ENCODE measurements at places on chromosomes 3 and 15. TPM values are rescaled to one million over a fixed set of nuclear protein-coding genes. Genes with fewer than 3 reads are reported as not detected.

GRCh38 chr15:63362196-63362595, 19.4 kb downstream of the CA12 start:
- no peak overlapping the region for H3K4me3 ChIP-seq
- no peak for DNase-seq
- H3K27ac ChIP-seq, result no peak overlapping the region
- no peaks in the 10 kb centered on the region for H3K27me3 ChIP-seq
- no peaks in the 10 kb centered on the region for H3K36me3 ChIP-seq

- DNase-seq, result no peak
- no peak overlapping the region for H3K4me3 ChIP-seq
Measured at GRCh38 chr3:165852711-165853110, 15.5 kb upstream of the BCHE start.

GRCh38 chr15:31377030-31377429, 50.4 kb downstream of the KLF13 start:
- peaks cover 41% of the 10 kb centered on the region for H3K4me1 ChIP-seq
- H3K36me3 ChIP-seq, result no peaks in the 10 kb centered on the region
- H3K27ac ChIP-seq, result no peak overlapping the region

DNA sequence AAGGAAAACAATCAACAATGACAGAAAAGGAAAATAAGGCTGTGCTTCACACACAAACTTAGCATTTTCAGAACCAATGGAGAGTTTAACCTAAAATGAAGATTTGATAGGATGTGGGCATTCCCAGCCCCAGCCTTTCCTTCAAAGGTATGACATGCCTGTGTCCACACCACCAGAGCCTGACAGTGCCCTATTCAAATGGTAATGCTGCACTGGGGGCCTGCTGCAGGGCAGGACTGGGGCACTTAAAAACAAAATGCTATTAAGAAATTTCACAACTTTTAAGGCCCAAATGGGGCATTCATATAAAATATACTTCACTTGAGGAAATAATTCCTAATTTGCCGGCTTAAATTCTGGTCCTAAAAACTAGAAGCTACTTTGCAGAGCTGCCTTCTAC, 30.9 kb upstream of the TKT start:
- no peaks in the 10 kb centered on the region for H3K4me1 ChIP-seq
- H3K36me3 ChIP-seq, result no peaks in the 10 kb centered on the region
- H3K27me3 ChIP-seq, result no peaks in the 10 kb centered on the region
- no peak overlapping the region for H3K27ac ChIP-seq
- no peak for DNase-seq

GRCh38 chr3:189632242-189632641, 1.1 kb downstream of the TP63 start:
- H3K27me3 ChIP-seq, result no peaks in the 10 kb centered on the region
- peak overlapping the region; percentile 84 for H3K27ac ChIP-seq
- DNase-seq, result no peak
- peak overlapping the region; percentile 58 for H3K4me3 ChIP-seq
- no peaks in the 10 kb centered on the region for H3K36me3 ChIP-seq

DNA sequence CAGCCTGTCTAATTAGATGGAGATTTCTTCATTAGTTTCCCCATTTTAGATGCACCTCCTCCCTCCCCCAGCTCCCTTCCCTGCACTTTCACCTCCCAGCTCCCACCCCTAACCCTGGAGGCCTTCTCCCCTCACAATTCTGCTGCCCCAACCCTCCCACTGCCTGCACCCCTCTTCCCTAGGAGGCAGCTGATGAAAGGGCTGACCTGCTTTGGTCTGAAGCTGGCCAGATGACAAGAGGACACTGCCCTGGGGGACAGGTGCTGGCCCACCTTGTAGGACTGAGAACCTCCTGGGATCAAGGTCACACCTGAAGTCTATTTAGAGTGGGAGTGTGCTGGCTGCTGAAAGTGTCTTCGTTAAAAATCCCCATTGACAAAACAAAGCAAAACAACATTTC, 259.4 kb downstream of the TLE3 start:
- no peaks in the 10 kb centered on the region for H3K4me1 ChIP-seq
- H3K4me3 ChIP-seq, result no peak overlapping the region
- no peak overlapping the region for H3K27ac ChIP-seq
- H3K36me3 ChIP-seq, result no peaks in the 10 kb centered on the region

DNA sequence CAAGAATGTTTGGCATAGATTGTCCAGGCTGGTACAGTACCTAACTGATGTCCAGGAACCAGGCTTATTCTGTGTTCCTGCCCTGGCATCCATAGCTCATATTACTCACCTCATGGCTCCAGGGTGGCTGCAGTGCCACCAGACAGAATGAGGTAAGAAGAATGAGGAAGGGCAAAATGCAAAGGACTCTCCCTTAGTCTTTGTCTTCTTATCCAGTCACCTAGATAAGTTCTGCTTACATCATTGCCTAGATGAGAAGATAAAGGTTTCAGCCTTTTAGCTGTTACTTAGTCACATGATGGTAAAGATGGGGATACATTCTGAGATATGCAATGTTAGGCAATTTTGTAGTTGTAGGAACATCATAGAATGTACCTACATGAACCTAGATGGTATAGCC, 45.8 kb downstream of the CHP1 start:
- no peaks in the 10 kb centered on the region for H3K27me3 ChIP-seq
- DNase-seq, result no peak
- H3K4me3 ChIP-seq, result no peak overlapping the region
- peaks cover 60% of the 10 kb centered on the region for H3K36me3 ChIP-seq

DNA sequence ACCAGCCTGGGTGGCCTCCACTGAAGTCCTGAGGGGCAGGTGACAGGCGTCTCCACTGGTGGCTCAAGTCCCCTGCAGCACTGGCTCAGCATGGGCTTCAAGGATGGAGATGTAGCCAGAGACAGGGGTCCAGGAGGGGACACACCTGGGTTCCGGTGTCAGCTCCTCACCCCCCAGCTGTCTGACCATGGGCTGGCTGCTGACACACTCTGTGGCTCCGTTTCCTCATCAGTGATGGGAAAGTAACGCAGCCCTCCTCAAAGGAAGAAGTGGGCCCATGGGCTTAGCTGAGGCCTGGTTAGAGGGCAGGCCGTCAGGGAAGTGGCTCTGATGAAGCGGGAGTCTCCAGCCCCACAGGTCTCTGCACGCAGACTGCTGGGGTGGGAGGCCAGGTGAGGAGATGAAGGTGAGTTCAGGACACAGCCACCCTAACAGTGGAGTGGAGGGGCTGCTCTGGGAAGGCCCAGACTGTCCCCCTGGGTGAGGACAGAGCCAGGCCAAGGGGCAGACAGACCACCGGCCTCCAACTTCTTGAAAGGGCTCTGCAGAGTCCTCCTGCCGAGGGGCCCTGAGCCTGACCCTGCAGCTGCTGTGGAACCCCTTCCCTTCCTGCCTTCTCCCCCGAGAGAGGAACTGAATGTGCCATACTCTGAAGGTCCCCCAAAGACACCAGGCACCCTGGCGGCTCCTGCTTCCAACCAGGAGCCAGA, 24.0 kb downstream of the PSTPIP1 start:
- H3K27me3 ChIP-seq, result no peaks in the 10 kb centered on the region
- peak; percentile 11 for DNase-seq
- no peak overlapping the region for H3K4me3 ChIP-seq
- H3K36me3 ChIP-seq, result no peaks in the 10 kb centered on the region
- no peak overlapping the region for H3K27ac ChIP-seq
- H3K4me1 ChIP-seq, result no peaks in the 10 kb centered on the region

GRCh38 chr3:156037356-156037755, 83.0 kb upstream of the KCNAB1 start:
- H3K36me3 ChIP-seq, result no peaks in the 10 kb centered on the region
- no peak overlapping the region for H3K4me3 ChIP-seq
- H3K4me1 ChIP-seq, result no peaks in the 10 kb centered on the region
- no peaks in the 10 kb centered on the region for H3K27me3 ChIP-seq
- DNase-seq, result no peak

DNA sequence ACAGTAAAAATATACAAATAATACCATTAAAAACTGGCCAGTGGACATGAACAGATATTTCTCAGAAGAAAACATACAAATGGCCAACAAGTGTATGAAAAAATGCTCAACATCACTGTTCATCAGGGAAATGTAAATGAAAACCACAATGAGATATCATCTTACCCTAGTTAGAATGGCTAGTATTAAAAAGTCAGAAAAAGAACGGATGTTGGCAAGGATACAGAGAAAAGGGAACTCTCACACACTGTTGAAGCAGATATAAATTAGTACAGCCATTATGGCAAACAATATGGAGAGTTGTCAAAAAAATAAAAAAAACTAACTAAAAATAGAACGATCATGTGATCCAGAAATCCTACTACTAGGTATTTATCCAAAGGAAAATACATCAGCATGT, 222.7 kb upstream of the NAALADL2 start:
- DNase-seq, result no peak
- no peaks in the 10 kb centered on the region for H3K4me1 ChIP-seq
- no peaks in the 10 kb centered on the region for H3K36me3 ChIP-seq
- H3K4me3 ChIP-seq, result no peak overlapping the region
- no peak overlapping the region for H3K27ac ChIP-seq
- no peaks in the 10 kb centered on the region for H3K27me3 ChIP-seq

DNA sequence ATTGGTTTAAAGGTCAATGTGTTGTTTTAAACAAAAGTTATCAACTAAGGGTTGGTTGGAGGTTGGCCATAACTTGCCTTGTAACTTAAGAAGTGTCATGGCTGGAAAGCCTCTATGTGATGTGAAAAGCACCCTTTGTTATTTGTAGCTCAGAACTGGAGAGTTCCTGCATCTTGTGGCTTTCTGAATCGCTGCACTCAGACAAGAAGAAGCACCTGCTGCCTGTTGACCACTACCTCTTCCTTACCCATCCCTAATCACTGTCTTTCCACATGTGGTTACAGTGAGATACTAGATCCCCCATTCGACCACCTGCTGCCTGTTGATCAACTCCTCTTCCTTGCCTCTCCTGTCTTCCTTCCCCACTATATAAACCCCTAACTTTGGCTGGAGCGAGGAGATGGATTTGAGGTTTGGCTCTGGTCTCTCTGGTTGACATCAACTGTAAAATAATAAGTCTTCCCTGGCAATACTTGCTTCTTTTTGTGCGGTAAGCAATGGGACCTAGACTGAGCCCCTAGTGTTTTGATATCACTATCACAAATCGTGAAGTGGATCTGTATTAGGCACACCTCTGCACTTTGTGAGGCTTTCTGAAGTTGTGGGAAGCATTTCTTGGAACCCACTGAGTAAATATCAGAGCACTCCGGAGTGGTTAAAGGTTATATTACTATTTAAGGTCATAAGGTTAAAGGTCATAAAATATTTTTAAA, 13.8 kb downstream of the RPL39L start:
- no peak overlapping the region for H3K4me3 ChIP-seq
- no peak for DNase-seq
- no peaks in the 10 kb centered on the region for H3K27me3 ChIP-seq
- H3K27ac ChIP-seq, result no peak overlapping the region
- no peaks in the 10 kb centered on the region for H3K4me1 ChIP-seq

GRCh38 chr15:49863431-49864224, 242.8 kb downstream of the DTWD1 start:
- H3K36me3 ChIP-seq, result no peaks in the 10 kb centered on the region
- H3K27me3 ChIP-seq, result no peaks in the 10 kb centered on the region
- DNase-seq, result no peak
- H3K27ac ChIP-seq, result peak overlapping the region; percentile 25
- H3K4me1 ChIP-seq, result no peaks in the 10 kb centered on the region
- no peak overlapping the region for H3K4me3 ChIP-seq

DNA sequence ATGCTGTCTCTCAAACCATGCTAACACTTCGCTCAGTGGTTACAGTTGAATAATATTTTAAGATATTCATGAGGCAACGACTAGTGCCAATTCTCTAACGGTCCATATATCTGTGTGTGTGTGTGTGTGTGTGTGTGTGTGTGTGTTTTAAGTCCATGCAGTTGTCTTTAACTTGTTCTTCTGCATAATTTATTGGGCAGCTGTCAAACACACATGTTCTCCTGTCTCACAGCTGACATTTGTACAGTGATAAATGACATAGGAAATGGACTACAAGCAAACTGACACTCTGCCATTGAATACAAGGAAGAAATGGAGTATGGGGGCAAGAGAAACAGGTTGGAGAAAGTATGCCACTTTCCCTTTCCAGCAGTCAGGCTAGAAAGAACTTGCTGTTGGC, 172.0 kb downstream of the PDZRN3 start:
- H3K4me3 ChIP-seq, result no peak overlapping the region
- H3K4me1 ChIP-seq, result peaks cover 26% of the 10 kb centered on the region
- no peak for DNase-seq
- peak overlapping the region; percentile 70 for H3K27ac ChIP-seq
- no peaks in the 10 kb centered on the region for H3K27me3 ChIP-seq
- H3K36me3 ChIP-seq, result no peaks in the 10 kb centered on the region

DNA sequence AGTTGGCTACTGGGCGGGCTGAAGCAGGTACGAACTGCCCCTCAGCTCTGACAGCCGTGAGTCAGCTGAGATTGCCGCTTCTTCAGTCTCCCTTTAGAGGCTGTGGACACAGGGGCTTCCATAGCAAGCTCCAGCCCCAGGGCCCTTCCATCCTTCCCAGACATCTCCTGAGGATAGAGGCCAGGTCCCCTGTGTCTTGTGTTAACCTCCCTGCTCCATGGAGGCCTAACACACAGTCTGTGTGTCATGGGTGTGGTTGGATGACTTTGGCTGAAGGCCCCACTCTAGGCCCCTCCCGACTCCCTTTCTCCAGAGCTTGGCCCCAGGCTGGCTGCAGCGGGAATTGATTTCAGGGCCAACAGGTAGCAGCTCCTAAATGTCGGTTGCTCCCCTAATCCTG, 116.1 kb upstream of the TLE3 start:
- no peak overlapping the region for H3K27ac ChIP-seq
- DNase-seq, result no peak
- peaks cover 5% of the 10 kb centered on the region for H3K4me1 ChIP-seq

GOLGA6A gene
- total RNA-seq, result 0.10 TPM

USP8 gene
- 47.5 TPM for total RNA-seq

ADAMTS7 gene
- 0.66 TPM for total RNA-seq

C3orf49 gene
- not detected for total RNA-seq

MTHFS gene
- total RNA-seq, result 16.6 TPM
